ENCODE measurements at places on chromosomes 16 and 17.
A peak's percentile ranks its signal among the peaks of the same experiment; 100 is the strongest.

DNA sequence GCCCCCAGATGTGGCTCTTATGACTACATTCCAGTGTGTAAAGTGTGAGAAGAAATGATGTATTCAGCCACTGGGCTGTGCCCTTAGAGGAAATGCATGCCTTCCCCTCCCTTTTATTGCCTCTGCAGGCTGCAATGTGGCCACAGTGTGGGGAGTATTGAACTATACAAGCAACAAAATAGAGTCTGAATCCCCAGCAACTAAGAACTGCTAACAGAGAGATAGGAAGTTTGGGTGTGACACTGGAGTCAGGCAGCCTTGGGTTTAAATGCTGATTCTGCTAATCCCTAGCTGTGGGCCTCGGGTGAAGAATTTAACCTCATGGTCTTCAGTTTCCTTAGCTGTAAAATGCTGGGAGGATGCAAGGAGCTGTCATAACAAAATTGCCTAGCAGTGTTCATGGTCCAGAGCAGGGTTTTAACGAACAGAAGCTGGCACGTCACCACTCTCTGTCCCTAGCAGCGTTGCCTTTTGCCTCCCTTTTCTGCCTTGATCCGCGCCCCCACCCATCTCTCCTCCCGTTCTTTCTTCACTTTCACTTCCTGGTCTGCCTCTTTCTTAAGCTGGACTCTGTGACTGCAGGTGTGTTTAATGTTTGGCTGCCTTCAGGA lies 50.3 kb downstream of the KPNA2 start:
- DNase-seq, result no peak

GRCh38 chr16:48225456-48225855 lies 18.6 kb upstream of the LONP2 start:
- no peak for DNase-seq

- no peak for DNase-seq
Observed at GRCh38 chr17:39064374-39064773, 87.1 kb downstream of the PLXDC1 start.

GRCh38 chr16:662095-662494 lies 5.8 kb upstream of the RHOT2 start:
- no peak for DNase-seq

DNA sequence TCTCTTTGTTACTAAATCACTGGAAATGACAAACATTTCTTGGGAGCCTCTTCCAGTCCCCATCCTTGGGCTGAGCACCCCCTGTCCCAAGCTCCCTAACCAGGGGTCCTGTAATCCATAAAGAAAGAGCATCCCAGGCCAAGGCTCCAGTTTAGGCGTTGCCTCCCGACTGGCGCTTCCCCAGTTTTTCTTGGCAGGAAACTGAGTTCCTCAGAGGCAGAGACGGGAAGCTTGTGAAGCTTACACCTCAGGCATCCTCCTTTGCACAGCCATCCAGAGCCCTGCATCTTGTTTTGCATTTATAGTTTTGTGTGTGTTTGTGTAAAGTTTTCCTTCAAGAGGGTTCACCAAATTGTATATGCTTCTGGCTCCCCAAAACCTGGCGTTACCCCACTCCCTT lies 7.1 kb downstream of the COPZ2 start:
- no peak for DNase-seq

DNA sequence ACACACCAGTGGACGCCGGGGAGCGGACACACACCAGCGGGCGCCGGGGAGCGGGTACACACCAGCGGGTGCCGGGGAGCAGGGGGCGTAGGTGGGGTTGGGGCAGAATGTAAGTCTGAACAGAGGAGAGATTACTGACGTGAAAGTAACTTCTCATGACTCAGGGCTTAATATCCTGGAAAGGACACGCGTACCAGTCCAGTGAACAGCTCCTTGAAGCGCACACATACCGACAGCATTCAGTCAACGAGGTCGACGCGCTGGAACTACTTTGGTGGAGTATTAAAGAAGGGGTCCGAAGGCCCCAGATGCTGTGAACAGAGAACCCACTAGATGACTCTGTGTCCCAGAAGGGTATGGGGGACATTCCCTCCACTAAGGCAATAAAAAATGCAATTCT lies 129.6 kb downstream of the ENGASE start:
- DNase-seq, result no peak

- DNase-seq, result peak; percentile 71
Observed at GRCh38 chr17:40355123-40355803, 9.3 kb downstream of the GJD3 start.

DNA sequence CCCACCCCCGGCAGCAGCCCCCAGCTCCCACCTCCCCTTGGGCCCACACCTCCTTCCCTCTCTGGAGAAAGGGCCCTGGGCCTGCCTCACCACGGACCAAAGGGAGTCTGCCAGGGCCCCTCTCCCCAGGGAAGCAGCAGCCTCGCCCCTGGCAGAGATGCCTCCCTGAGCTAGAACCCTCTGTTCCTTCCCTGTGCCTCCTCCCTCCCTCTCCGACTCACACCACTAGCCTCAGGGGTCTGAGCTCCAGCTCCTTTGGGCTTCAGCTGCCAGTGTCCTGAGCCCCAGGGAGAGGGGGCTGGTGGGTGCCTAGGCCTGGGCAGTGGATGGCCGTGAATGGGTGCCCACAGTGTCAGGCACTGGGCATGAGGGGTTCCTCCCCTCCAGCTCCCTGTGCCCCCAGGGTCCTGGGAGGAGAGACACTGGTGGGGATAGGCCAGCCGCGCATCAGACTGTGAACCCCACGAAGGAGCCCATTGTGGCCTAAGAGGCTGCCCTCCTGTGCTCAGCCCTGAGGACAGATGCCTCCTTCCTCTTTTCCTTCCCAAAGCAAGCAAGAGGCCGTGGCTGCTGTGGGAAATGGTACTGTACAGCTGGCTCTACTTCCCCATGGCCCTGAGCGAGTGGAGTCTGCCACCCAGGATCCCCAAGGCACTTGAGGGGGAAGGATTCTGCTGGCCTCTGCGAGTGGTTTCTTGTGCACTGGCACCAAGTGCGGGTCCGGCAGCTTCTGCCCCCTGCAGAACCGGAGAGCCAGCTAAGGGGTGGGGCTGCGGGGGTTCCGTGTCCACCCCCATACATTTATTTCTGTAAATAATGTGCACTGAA lies 20.7 kb downstream of the MMP15 start:
- DNase-seq, result no peak

DNA sequence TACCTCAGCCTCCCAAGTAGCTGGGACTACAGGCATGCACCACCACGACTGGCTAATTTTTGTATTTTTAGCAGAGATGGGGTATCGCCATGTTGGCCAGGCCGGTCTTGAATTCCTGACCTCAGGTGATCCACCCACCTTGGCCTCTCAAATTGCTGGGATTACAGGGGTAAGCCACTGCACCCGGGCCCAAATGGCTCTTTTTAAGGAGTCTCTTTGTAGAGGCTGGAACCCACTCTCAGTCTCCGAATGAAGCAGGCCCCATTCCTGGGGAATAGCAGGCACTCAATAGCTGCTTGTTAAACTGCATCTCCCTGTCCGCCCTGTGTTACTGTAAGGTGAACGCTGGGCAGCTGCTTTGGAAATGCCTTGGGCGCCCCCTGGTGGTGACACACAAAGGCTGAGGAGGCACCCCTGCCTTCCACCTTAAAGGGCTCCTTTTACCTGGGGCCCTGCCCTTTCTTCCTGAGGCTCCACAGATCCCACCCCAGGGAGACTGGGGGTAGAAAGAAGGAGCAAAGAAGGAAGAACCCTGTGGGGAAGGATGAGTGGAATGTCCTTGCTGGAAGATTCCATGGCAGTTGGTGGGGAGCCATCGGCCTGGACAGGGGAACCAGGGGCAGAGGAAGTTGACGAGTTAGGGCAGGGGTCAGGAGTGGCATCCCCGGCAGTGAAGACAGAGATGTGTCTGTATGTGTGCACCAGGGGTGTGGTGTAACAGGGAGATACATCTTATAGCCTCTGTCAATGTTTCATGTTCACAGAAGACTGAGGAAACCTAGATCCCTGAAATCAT lies 6.1 kb upstream of the SP2 start:
- DNase-seq, result peak; percentile 85

GRCh38 chr17:29283496-29283895 lies 10.5 kb downstream of the NUFIP2 start:
- no peak for DNase-seq

GRCh38 chr17:44785921-44786320 lies 27.1 kb downstream of the ADAM11 start:
- DNase-seq, result no peak

GRCh38 chr17:77887110-77887463 lies 71.4 kb upstream of the TNRC6C start:
- DNase-seq, result no peak

DNA sequence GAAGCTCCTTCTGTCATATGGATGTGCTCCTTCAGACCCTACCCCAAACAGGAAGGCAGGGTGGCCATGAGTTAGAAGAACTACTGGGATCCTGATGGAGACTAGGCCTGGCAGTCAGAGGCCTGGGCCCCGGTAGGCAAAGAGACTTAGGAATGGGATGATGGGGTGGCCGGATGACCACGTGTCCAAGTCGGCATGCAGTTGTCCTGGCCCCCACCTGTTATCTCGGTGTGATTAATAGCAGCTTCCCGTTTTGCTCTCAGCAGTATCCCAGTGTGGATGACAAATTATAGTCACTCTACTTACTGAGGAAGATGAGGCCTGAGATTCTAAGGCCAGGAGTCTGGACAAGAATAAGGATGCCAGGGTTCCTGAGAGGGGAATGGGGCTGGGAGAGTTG lies 1.5 kb downstream of the TNFSF12 start:
- DNase-seq, result no peak
